Suprapubic skin (tissue), 4 donors: ENCODE measurements at places on chromosomes 1 and 21. TPM values are rescaled to one million over a fixed set of nuclear protein-coding genes. Genes with fewer than 3 reads are reported as not detected.

MRPL9 gene
- 77.5 TPM for total RNA-seq

EFNA3 gene
- 28.8 TPM for total RNA-seq

CIART gene
- 37.4 TPM for total RNA-seq

CELA3B gene
- total RNA-seq: not detected

CR1L gene
- not detected for total RNA-seq

TAS1R1 gene
- 0.40 TPM for total RNA-seq

CDK11A gene
- 41.4 TPM for total RNA-seq

CADM3 gene
- 9.8 TPM for total RNA-seq

KRTAP19-3 gene
- total RNA-seq: not detected

IL24 gene
- not detected for total RNA-seq

TMEM52 gene
- total RNA-seq: 3.1 TPM

PLA2G2C gene
- total RNA-seq: not detected

PRCC gene
- total RNA-seq: 40.9 TPM

UTS2 gene
- not detected for total RNA-seq

CHML gene
- total RNA-seq: 10.4 TPM

ERG gene
- 9.0 TPM for total RNA-seq

GPR25 gene
- total RNA-seq: not detected

CATSPERE gene
- total RNA-seq: 0.62 TPM

CRP gene
- total RNA-seq: not detected

FNDC10 gene
- 9.0 TPM for total RNA-seq

ADAMTS5 gene
- 4.0 TPM for total RNA-seq

C1orf210 gene
- 14.6 TPM for total RNA-seq

HES3 gene
- total RNA-seq: not detected

EFCAB14 gene
- total RNA-seq: 136 TPM

KRTAP26-1 gene
- total RNA-seq: 3.9 TPM
